ENCODE measurements at places on chromosomes 3 and 15. TPM values are rescaled to one million over a fixed set of nuclear protein-coding genes. Genes with fewer than 3 reads are reported as not detected.

DNA sequence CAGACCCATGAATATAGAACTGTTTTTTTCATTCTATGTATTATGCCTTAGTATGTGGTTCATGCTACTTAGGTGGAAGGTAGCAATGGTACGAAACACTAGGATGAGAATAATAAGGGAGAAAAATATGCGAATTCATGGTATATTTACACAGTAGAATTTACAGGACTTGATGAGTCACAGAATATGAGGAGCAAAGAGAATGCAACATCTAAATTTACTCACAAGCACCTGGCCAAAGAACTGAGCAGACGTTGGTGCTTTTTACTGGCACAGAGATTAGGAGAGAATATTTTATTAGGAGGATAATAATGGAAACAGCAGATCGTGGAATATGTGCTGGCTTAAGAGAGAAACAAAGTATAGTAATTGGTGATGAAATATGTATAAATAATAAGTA is 785.4 kb upstream of the ROBO1 start:
- DNase-seq = no peak

- DNase-seq = no peak
Observed at GRCh38 chr15:67341539-67341938, 87.0 kb downstream of the IQCH start.

DNA sequence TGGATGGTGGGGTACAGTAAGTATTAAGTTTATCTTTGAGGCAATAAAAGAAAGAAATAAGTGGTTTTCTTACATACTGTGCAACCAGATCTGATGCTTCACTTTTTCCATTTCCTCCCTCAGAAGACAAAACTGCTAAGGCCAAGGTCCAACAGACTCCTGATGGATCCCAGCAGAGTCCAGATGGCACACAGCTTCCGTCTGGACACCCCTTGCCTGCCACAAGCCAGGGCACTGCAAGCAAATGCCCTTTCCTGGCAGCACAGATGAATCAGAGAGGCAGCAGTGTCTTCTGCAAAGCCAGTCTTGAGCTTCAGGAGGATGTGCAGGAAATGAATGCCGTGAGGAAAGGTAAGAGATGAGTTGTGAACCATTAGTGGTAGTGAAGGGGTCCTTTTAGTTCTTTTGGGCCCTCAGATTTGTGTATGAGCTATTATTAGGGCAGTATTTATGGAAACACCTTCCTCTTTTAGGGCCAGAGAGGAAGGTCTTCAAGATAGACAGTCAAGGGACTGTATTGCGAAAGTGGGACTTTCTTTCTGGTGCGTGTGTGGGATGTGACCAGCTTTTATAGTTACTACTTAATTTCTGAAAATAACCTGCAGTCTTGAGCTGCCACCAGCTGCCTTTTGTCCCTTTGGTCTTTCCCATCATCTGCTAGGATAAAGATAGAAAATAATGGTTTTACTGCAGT is 4.6 kb downstream of the ALAS1 start:
- DNase-seq = no peak

DNA sequence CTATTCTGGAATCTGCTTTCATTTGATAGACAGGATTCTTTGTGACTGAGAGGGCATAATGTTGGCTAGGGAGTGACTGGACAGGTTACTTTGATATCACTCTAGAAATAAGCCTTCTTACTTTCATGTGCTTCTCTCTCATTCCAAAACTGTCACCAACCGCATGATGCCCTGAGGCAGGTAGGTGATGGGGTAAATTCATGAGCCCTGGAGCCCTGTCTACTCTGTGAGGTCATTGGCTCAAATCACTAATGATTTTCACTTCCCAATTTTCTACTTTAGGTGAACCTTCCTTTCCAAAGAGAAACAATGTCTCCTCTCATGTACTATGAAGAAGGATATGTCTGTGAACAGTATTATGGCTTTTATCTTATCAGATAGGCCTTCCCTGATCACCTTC is 596.7 kb downstream of the TUSC7 start:
- DNase-seq = no peak

GOLGA8O gene
- 0.13 TPM for polyA plus RNA-seq
